HTR-8/SVneo (cell line): ENCODE measurements at places on chromosomes 4 and X.

- DNase-seq = no peak
Observed at GRCh38 chr4:127174616-127175015, 458.1 kb upstream of the INTU start.

- no peak for DNase-seq
Observed at GRCh38 chr4:73734530-73735001, 5.8 kb upstream of the CXCL8 start.

- DNase-seq = no peak
Observed at GRCh38 chr4:52643785-52644244, 15.3 kb downstream of the USP46 start.

DNA sequence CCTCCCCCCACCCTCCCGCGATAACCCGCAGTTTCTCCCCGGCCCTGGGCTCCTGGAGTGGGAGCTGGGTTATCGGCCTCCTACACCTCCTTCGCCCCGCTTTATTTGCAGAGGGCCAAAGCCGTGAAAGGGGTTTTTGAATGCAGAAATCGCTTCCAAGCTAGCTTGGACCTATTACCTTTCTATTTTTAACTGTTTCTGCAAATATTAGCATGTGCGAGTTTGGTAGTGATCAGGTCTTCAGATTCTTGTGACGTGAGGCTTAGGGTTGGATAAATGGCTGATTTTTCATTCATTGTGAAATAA lies 1.3 kb downstream of the USP9X start:
- DNase-seq = no peak

- DNase-seq = no peak
Observed at GRCh38 chr4:180189666-180190065, 2053.5 kb upstream of the TENM3 start.

GRCh38 chr4:1342003-1342402 lies 5.0 kb upstream of the UVSSA start:
- no peak for DNase-seq

- no peak for DNase-seq
Observed at GRCh38 chr4:29908276-29908675, 811.9 kb upstream of the PCDH7 start.

DNA sequence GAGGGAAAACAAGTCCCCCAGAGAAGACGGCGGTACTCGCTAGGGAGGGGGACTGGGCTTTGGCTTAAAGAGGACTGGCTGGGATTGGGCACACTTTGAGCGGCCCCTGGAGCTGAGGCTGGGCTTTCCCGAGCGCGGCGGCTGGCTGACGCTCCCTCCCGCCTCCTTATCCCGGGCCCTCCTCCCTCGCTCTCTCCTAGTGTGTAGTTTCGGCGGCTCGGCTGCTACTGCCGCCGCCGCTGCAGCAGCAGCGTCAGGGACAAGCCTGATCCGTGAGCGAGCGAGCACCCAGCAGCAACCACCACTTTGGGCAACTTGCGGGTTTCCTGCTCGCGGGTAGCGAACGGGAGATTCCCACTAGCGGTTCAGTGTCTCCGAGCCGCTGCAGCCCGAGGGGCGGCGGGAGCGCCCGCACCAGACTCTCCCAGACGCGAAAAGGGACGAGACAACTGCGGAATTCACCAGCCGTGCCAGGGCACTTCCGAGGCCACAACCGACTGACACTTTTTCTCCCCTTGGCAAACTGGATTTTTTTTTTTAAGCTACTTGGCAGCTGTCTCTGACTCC lies 632 bp upstream of the PCDH7 start:
- peak; percentile 31 for DNase-seq

DNA sequence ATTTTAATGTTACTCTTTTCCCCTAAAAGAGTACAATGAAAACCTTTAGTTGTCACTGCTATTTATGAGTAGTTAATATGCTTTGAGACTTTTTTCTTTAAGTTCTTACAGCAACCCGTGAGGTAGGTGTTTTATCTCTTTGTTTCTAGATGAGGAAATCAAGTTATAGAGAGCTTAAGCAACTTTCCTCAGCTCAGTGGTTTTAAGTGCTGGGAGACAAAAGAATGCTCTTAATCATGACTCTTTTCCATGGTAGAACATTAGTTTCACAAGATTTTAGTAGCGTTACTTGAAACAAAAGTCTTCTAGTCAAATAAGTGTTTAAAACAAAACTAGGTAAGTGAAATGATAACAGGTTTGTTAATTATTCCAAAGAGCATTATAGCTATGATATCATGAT lies 354.7 kb upstream of the PITX2 start:
- no peak for DNase-seq

GRCh38 chr4:98838977-98839618 lies 89.8 kb downstream of the EIF4E start:
- DNase-seq = peak; percentile 20

DNA sequence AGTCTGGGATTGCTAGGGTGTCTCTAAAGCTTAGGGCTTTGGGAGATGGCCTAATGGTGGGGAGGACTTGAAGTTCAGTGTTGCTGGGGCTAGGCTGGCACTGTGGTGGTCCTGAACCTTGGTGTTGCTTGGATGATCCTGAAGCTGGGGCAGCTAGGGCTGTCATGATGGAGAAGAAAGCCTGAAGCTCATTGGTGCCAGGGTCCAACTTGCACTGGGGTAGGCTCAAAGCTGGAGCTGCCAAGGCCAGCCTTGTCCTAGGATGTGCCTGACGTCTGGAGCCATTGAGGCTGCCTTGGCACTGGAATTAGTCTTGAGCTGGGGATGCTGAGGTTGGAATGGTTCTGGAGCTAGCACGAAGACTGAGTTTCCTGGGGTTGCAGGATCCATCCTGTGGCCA lies 61.0 kb upstream of the NLRP2B start:
- no peak for DNase-seq

DNA sequence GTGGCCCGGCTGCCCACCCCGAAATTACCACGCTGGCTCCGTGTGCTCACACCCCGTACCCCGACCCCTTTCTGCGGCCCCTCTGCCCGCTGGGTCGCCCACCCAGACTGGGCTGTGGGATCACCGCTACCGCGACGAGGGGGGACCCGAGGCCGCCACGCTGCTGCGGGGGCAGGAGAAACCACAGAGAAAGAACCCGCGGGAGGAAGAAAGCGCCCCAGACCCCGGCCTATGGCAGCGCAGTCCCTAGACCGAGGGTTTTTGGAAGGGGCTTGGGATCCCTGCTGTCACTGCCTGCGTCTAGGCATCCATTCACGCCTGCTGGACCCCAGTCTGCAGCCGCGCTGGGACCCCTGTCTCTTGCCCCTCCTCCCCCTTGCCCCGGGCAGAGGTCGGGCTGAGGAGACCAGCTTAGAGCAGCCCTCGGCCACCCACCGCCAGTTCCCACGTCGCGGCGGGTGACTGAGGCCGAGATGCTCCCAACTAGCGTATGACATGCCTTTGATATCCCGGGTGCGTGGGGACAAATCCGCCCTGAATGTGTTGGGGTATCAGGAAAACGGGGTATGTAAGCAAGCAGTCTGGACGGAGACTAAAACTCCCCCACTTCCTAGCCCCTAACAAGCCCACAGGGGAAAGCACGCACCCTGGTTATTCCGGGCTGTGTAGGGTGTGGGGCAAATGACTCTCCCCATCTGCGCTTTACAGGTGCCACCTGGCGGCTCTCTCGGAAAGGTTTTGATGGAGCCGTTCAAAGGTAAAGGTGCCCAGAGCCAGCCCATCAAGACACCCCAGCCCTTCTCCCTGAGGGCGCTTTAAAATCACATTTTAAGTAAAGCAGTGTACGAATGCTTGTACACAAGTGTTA lies 862 bp upstream of the INPP4B start:
- peak; percentile 15 for DNase-seq

DNA sequence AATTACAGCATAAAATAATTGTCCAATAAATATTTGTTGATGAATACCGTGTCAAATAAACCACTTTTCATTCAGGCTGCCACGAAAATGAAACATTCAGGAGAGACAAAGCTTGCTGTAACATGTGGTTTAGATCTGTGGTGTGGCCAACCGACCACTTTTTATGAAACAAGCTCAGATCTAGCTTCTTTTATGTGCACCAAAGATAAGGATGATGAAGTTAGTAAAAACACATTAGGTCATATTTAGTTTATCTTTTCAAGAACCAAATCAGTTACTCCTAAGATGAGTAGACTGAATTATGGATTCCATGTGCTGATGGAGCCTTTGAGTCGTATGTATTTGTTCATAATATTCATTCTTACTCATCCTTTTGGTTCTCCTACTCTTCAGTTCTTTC lies 35.8 kb downstream of the STOX2 start:
- DNase-seq = no peak

DNA sequence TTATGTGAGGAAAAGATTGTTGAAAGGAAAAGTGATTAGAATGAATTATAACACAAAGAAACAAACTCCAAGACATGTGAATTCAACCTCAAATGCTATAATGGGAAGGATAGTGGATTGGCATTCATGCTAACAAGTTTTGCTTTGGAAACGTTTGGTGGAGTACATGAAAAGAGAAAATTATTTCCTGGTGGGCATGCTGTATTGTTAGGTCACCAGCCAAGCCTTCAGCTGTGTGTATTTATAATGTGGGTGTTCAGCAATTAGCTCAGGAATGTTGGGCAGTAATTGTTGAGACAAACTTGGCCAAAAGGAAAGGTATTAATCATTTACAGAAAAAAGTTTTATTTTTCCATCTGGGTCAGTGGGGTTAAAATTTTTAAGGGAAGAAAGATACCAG lies 198.9 kb upstream of the ARSJ start:
- no peak for DNase-seq
